ENCODE measurements at places on chromosomes 1 and 21.

GRCh38 chr1:13901039-13901438, 201.1 kb downstream of the PRDM2 start:
- no peak for DNase-seq

- DNase-seq: no peak
Measured at GRCh38 chr1:84164567-84165021, 20.5 kb downstream of the PRKACB start.

GRCh38 chr1:31981972-31982371, 31.7 kb upstream of the KHDRBS1 start:
- DNase-seq: no peak

GRCh38 chr1:168932539-168932938, 174.0 kb upstream of the ATP1B1 start:
- no peak for DNase-seq
